ENCODE measurements at places on chromosomes 11 and 22.

GRCh38 chr22:30460147-30460546 is 11.7 kb downstream of the SEC14L3 start:
- no peak for DNase-seq

DNA sequence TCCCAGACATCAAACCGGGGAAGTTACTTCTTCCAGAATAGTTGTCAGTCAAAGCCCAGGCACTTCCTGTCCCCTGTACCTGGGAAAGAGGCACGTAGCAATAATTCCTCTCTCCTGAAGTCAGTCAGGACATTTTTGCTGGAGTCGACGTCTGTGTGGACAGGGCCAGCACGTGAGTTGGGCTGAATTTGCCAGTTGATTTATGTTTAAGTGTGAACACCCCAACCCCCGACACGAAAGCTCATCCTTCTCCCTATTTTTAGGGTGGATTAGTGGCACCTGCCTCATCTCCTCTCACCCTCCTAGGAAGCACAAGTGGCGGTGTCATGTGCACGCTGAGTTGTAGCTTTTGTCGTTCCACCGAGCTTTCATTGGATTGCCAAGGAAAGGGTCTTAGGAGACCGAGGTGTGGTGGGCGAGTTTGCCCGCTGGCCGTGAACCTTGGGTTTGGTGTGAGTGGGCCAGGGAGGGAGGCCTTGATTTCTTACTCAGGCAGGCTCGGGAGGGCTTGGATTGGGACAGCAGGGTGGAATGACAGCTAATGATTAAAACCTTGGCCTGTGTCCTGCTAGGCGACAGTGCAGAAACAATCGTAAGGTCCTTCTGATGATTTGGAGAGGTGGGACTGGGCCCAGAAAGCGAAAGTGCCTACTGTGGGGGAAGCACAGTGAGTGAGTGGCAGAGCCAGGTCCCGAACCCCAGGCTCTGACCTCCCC is 87.0 kb upstream of the CRYBB3 start:
- no peak for DNase-seq

- no peak for DNase-seq
Observed at GRCh38 chr22:46392137-46392844, 56.8 kb downstream of the TRMU start.

DNA sequence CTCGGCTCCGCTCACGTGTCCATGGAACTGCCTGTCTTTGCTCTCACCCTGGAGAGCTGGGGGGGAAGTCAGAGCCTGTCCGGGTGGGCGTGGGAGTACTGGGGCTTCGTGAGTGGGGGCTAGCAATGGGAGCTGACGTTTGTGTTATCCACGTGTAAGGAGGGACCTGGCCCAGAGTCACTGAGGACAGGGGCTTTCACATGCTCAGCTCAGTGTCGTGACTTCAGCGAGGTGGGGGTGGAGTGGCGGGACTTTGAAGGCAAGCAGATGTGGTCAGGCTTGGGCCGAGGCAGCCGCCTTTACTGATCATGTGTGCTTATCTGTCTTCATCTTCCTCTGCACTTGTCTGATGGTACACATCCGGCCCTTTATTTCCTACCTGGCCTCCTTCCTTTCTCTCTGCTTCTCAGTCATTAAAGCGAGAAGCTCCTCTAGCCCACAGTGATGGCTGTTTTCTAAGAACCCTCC is 113.1 kb upstream of the NNMT start:
- peak; percentile 68 for DNase-seq

GRCh38 chr11:93623179-93623578 is 38.3 kb upstream of the CEP295 start:
- no peak for DNase-seq

DNA sequence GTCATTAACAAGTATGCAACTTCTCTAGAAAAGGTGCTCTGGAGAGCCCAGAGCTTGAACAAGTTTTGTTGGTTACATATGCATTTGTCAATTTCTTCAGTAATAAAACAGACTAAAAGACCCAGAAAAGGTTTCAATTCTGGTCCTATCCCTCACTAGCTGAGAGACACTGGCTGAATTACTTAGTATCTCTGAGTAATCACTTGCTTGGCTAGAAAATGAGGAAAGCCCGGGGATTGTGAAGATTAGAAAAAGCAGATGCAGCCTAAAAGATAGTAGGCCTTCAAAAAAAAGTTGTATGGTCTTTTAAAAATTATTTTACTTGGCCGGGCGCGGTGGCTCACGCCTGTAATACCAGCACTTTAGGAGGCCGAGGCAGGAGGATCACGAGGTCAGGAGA is 41.2 kb downstream of the MAPK1 start:
- no peak for DNase-seq

DNA sequence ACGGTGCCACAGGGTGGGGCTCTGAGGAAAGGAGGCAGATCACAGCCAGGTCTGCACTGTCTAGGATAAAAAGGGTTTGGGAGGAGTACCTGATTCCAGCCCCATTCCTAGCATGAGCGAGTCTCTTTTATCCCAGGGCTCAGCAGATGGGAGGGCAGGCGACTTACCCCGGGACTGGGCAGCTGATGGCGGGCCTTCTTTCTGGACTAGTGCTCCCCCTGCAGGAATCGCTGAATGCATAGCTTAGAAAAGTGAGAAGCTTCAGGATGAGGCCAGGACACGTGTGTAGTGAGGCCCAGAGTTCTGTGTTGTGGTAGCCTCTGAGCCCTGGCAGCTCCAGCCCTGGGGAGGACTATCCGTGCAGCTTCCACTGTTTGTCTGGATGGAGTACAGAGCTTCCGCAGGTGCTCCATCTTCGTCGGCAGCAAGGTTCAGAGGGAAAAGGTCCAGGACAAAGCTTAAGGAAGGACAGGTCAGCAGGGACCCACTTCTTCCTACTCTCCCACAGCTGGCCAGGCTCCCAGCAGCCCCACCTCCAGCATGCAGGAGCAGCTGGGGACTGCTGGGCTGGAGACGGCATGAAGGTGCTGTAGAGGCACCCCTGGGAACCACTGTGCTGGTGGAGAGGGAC is 30.4 kb downstream of the COMMD9 start:
- DNase-seq, result peak; percentile 54

- no peak for DNase-seq
Observed at GRCh38 chr11:20114588-20114987, 45.7 kb downstream of the DBX1 start.
